Stimulated activated CD8-positive, alpha-beta memory T cell treated with anti-CD3 and anti-CD28 coated beads, Interleukin-15, amount 100 ng/mL, for 48 hours (primary cell): ENCODE measurements at places on chromosomes 12 and 14.

DNA sequence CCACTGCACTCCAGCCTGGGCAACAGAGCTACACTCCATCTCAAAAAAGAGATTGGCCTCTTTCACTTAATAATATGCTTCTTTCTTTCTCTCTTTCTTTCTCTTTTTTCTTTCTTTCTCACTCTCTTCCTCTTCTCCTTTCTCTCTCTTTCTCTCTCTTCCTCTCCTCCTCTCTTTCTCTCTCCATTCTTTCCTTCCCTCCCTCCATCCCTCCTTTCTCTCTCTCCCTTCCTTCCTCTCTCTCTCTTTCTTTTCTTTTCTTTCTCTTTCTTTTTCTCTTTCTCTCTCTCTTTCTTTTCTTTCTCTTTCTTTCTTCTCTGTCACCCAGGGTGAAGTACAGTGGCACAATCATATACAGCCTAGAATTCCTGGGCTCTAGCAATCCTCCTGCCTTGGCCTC lies 38.4 kb downstream of the IRF2BPL start:
- DNase-seq, result no peak

DNA sequence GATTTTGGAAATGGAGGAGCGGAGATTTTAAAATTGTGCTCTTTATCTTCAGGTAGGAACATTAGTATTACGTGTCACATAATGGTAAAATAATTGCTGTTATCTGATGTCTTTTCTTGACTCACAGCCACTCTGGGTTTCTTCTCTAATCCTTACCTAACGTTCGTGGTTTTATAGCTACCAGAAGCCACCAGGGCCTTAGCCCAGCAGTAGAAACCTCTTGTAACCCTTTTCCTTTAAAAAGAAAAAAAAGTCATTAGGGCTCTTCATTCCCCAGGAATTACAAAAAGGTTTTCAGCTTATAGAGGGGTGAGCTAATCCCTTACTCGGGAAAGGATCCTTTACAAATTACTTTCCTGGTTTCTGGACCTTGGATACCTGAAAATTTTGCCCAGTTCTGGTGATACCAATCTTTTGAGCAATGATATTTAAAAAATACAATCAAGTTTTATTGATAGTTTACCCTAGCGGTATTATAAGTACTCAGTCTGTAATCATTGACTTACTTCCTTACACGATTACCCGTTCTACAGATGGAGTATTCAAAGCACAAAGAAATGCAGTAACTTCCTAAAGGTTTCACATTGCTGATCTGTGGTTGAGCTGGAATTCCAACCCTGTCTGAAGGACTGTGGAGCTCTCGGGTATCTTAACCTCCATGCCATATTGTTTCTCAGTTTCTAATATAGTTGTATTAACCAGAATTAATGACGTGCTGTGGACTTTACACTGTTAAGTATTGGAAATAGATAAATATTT lies 1.6 kb downstream of the GABARAPL1 start:
- no peak for DNase-seq

DNA sequence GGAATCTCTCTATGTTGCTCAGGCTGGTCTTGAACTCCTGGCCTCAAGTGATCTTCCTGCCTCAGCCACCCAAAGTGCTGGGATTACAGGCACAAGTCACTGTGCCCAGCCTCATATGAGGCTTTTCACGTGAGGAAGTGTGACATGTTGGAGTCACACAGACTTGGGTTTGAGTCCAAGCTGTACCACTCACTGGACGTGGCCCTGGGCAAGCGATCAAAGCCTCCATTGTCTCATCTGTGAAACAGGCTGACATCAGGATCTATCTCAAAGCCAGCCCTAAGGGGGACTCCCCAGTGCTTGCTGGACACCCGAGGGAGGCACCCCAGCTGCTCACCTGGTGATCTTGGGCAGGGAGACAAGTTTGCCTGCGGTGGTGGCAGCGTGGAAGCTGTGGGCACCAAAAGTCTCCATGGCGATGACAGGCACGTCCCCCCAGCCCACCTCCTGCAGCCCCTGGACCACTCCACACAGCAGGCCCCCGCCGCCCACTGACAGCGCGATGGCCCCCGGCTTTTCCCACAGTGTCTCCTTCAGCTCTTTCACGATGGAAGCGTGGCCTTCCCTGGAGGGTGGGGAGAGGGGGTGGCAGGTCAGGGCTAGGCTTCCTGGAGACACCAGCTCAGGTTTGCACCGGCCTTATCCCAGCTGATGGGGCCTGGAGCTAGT lies 6.7 kb downstream of the SDS start:
- no peak for DNase-seq

DNA sequence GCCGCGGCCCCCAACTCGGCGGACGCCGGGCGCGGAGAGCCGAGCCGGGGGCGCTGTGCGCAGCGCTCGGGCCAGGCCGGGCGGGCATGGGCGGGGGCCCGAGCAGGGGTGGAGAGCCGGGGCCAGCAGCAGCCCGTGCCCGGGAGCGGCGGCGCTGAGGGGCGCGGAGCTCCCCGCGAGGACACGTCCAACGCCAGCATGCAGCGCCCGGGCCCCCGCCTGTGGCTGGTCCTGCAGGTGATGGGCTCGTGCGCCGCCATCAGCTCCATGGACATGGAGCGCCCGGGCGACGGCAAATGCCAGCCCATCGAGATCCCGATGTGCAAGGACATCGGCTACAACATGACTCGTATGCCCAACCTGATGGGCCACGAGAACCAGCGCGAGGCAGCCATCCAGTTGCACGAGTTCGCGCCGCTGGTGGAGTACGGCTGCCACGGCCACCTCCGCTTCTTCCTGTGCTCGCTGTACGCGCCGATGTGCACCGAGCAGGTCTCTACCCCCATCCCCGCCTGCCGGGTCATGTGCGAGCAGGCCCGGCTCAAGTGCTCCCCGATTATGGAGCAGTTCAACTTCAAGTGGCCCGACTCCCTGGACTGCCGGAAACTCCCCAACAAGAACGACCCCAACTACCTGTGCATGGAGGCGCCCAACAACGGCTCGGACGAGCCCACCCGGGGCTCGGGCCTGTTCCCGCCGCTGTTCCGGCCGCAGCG lies 639 bp downstream of the FZD10 start:
- DNase-seq, result no peak

GRCh38 chr12:91914701-91915100 lies 230.9 kb downstream of the BTG1 start:
- DNase-seq, result no peak

GRCh38 chr14:106166650-106167204 lies 640.3 kb downstream of the TMEM121 start:
- no peak for DNase-seq

- no peak for DNase-seq
These were observed 40.6 kb downstream of the ANO2 start for GRCh38 chr12:5904441-5904840.

- peak; percentile 57 for DNase-seq
These were observed 46.2 kb downstream of the KDM2B start for GRCh38 chr12:121534495-121535148.

- no peak for DNase-seq
These were observed 30.1 kb downstream of the NPC2 start for GRCh38 chr14:74462993-74463392.

DNA sequence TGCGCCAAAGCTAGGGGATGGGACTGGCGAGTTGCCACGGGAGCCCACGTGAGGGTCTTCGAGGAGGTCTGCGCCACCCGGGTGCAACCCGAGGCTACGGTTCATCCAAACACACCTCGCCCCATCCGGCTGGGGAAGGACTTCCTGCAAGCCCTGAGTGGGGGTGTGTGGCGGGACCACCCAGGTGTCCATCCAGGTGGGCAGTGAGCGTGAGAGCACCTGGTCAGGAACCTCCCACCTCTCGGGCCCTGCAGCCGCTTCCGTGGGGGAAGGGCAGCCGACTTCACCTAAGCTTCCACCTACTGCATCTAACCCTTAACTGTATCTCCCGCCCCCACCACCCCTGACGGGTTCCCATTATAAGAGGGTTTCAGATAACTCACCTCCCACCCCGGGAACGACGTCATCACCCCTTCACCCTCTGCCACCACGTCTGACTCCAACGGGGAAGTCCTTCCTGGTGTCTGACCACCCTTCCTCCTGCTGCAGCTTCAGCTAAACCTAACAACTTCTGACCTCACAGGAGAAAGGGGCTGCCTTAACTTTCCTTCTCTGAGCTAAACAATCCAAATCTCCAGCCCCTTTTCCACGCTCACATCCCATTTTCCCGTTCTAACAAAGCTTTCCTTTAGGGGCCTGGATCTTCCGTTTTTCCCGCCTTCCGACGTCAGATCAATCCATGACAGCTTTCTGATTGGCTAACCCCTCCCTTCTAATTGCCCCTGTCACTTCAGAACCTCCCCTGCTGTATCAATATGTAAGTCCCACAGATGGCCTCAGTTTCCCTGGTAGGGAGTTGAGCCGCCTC lies 27.4 kb upstream of the SMUG1 start:
- no peak for DNase-seq

GRCh38 chr14:49363821-49364751 lies 222.1 kb downstream of the RPS29 start:
- DNase-seq, result no peak

DNA sequence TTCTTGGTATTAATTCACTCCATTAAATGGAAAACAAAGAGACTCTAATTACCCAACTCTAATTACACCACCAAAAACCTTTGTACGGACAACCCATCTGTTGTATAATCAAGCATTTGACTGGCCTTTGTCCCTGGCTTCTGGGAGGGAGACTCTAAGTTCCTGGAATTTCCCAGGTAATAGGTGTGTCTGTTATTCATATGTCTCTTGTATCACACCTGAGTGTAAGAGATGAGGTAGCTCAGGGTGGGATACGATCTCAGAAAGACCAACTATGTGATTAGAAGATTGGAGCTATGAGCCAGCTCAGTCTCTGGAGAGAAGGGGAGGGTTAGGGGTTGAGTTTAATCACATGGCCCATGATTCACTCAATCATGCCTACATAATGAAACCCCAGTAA lies 94.7 kb upstream of the PLXNC1 start:
- no peak for DNase-seq

GRCh38 chr14:103008768-103009357 lies 48.5 kb downstream of the CDC42BPB start:
- DNase-seq, result no peak

GRCh38 chr14:79656056-79656455 lies 555.2 kb downstream of the DIO2 start:
- no peak for DNase-seq

GRCh38 chr12:50188241-50188781 lies 21.1 kb upstream of the CERS5 start:
- DNase-seq, result no peak

- DNase-seq, result no peak
These were observed 62.1 kb upstream of the PLEKHG7 start for GRCh38 chr12:92640691-92641090.

- no peak for DNase-seq
These were observed 44.2 kb upstream of the DDX11 start for GRCh38 chr12:31029468-31029867.

DNA sequence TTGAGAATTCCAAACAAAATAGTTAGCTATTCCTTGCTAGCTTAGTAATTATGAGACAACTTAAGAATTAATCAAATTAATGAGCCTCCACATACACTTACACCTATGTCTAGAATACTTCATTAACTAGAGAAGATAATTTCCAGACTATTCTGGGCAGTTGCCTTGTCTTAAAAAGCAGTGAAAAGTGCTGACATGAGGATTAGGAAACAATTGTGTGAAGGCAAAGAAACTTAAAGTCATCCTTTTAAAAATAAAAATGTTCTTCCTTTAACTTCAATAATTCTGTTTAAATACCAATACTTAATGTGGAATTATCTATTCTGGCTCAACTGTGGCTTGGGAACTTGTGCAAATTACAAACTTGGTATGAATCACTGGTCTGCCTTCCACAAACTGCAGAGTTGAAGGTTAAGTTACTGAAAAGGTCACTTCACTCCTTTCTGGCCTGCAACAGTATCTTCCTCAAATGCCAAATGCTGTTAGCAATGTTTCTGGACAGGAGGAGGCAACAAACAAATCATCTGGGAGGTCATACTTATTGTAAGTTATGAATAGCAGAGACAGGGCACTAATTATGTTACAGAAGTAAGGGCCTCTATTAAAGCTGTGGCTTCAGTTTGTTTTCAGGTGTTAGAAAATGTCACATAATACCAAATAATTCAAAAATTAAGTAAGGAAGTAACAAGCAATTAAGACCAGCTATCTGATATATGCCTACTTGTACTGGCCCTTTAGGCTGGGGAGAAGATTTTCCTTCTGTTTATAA lies 19.2 kb downstream of the PPTC7 start:
- DNase-seq, result no peak

DNA sequence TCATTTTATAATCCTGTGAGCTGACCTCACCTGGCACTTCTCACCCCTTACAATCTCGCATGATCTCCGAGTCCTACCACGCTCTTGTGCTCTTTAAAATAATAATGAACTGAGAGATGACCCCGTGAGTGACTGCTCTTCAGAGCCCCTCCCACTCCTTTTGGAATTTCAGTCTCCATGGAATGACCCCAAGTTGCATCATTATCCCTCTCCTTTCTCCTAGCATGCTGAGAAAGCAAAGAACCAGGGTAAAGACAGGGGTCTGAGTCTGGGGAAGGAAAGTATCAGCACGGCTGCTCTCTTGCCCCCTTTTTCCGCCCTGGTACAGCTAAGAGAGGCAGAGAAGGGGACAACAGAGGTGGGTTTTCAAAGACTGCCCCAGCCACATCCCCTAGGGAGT lies 178.3 kb upstream of the PLEKHA5 start:
- no peak for DNase-seq

DNA sequence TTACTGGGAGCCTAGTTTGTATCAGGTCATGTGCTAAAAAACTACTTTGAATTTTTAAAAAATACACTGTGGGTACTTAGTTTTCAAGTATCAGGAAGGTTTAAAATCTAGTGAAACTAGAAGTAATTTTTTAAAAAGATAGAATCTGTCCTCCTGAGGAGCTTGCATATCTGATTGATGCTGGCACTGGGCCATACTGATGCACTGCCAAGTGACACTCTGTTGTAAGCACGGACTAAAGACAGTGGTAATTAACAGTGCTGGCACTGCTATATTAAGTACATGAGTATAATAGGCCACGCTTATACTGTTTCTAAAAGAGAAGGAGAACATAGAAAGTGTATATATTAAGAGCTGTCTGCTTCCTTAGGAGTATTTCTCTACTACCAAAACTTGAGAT lies 10.0 kb upstream of the TBC1D30 start:
- DNase-seq, result no peak

DNA sequence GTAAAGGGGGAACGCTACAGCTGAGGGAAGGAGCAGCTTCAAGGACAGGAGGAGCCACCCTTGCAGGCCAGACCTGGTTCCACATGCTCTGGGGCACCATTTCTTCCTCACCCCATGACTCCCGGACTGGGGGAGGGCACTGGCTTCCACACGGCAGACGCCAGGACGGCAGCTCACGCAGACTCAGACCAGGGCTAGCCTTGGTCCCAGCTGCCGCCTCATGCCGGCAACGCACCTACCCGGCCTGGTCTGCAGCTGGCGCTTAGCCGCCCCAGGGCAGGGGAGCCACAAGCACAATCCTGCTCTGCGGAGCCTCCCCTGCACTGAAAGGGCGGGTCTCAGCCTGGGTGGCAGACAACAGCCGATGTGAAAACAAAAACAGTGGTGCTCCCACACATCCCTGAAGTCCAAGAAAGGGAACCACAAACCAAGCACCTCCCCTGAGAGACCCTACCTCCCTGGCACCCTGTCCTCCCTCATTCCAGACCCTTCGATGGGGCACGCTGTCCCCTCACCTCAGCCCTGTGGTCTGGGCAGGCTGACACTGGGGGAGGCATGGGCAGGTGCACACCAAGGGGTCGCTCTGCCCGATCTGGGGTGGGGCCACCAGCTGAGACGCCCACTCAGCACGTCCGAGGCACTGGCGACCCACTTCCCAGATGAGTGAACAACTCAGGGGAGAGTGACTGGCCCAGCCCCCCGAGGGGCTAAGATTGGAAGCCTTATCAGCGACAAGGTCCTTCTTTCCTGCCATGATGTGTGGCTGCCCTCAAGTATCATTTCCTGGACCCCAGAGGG lies 65.0 kb downstream of the CHGA start:
- no peak for DNase-seq
